ENCODE measurements at places on chromosomes 2 and 18.
A peak's percentile ranks its signal among the peaks of the same experiment; 100 is the strongest.

DNA sequence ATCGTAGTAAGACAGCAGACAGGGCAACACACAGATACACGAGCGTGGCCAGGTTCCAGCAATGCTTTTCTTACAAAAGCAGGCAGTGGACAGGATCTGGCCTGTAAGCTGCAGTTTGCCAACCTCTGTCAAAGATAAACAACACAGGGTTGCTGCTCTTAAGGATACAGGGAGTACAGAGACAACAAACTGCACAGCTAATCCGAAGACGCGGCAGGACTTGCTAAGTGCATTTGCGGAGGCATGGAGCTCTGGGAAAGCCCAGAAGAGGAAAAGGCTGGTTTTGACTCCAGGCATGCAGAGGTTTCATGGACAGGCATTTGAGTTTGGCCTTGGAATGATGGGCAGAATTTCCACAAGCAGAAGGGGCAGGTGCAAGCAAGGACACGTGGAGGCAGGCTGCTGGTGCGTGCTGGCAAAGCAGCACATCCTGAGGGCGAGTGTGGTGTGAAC, 24.4 kb downstream of the SERTAD2 start:
- no peak for DNase-seq

GRCh38 chr18:72555101-72555500, 11.0 kb upstream of the CBLN2 start:
- DNase-seq = no peak

DNA sequence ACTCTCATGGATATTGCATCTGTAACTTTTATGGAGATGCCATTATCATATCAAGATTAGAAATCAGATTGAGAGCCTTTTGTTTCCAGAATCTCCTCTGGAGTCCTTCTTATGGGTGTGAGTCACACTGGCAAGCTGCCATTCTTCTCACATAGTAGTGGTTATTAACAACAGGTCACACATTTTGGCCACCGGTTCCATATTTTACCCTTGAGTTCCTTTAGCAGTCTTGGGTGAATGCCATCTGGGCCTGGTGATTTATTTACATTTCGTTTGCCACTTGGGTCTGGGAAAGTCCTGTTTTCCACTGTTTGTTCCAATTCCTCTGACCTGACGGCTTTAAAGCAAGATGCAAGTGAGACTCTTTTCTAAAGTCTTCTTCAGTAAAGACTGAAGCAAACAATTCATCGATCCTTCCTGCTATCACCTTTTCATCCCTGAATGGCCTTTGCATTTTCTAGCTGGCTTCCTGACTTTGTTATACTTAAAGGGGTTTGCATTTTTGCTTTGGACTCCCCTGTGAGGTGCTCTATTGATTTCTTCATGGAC, 80.5 kb upstream of the CAVIN2 start:
- no peak for DNase-seq

DNA sequence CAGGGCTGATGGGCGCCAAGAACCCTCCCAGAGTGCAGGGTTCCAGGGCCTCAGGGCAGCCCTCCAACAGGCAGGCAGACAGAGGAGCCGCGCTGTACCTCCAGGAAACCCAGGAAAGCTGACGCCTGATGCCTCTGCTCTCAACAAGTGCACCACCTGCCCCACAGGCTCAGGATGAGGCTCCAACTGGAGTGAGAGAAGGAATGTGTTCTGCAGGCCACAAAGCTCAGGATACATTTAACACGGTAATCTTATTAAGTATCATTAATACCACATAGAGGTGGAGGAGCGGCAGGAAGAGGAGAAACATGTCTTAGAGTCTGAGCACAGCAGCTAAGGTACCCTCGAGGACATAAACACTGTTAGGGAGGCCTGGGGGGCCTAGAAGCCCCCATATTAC, 155.9 kb upstream of the CAPN13 start:
- DNase-seq = no peak

DNA sequence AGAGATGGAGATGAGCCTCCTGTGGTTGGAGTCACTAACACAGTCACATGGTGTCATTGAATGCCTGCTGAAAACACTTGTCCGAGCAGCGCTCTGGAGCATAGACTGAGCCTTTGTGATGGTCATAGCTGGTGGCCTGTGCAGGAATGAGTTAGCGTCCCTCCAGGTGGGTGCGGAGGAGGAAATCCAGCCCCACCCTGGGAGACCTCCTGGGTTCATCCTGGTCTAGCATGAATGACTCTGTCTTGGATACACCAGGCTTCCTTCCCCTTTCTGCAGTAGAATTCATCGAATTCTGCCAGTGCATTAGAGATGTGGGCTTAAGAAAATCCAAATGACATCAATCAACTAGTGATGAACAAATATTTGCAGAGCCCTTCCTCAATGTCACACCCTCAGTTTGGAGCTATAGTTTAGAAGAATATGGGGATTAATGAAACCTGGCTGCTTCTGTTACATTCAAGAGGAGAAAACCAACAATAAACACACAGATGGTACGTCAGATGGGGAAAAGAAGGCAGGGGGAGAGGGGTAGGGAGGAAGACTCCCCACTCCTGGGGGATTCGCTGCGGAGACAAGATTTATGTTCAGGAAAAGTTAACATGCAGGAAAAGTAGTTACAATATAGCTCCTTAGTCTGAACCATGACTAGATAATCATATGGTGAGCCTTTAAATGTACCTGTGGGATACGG, 136.7 kb downstream of the DDX1 start:
- DNase-seq = no peak

GRCh38 chr2:102030855-102031527, 39.2 kb downstream of the IL1R2 start:
- DNase-seq = no peak

DNA sequence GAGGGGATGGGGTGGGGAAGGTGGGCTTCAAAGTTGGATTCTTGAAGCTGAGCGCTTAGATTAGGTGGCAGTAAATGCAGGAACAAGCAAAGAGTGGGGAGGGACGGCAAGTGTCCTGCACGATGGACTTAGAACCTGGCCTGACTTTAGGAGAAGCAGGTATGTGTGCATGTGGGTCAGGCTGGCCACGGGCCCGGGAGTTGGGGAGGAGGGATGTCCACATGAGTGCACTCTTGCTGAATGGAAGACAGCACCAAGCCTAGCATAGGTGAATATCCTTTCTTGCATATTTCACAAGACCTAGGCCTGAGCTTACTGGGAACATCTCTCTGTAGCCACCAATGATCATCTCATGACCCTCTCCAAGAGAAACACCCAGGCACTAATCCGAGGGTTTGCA, 96.1 kb downstream of the DDX1 start:
- DNase-seq = no peak

GRCh38 chr2:147327613-147328012, 517.2 kb upstream of the ACVR2A start:
- no peak for DNase-seq

DNA sequence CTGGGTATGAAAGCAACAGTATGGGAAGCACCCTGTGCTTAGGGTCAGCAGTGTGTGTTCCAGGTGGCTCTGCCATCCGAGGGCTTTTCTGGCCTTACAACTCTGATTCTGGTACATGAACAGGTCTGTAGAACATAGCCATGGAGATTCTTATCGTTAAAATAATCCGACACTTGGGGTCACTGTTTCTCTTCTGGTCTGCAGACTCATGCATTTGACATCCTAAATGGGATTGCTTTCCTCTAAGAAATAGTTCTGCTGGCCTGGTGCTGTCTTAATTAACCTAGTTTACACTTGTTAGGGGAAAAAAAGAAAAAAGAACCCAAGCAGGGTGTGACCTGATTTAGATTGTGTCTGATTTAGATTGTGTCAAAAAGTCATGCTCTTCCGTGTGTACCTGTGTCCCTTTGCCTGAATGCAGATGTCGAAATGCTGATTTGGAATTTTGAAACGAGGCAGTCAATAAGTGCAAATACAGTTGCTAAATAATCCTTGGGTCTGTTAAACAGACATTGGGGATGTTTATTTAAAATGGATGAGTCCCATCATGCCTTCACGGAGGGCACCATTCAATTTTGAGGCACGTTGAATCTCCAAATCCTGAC, 59.6 kb downstream of the TRPM8 start:
- DNase-seq = no peak

DNA sequence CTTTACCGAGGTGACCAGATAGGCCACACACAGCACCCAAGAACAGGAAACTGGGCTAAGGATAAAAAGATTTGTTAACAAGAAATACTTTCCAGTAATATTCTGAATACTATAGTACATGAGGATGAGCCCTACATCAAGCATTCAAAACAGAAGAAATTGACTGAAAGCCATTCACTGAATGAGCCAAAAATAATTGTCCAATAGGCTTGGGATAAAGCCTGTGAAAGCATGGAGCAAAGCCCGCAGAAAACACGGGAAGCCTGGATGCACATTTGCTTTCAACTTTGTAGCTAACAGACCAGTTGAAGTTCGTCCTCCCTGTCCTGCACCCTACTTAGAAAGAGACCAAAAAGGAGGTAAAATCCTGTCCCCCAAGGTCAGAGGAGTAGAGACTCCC, 56.3 kb downstream of the DIPK1C start:
- no peak for DNase-seq

- DNase-seq = no peak
Measured at GRCh38 chr2:180962727-180963314, 17.6 kb upstream of the UBE2E3 start.

DNA sequence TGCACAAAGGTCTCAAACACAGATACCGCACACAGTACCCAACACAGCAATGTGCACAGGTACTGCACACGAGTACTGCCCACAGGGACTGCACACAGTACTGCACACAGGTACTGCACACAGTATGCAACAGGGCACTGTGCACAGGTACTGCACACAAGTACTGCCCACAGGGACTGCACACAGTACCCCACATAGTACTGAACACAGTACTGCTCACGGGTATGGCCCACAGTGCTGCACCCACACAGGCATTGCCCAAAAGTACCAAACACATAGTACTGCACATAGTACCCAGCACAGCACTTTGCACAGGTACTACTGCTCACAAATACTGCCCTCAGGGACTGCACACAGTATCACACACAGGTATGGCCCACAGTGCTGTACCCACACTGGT, 73.1 kb downstream of the ZNF236 start:
- DNase-seq = no peak

- DNase-seq = no peak
Measured at GRCh38 chr18:49544362-49544761, 17.5 kb upstream of the LIPG start.

DNA sequence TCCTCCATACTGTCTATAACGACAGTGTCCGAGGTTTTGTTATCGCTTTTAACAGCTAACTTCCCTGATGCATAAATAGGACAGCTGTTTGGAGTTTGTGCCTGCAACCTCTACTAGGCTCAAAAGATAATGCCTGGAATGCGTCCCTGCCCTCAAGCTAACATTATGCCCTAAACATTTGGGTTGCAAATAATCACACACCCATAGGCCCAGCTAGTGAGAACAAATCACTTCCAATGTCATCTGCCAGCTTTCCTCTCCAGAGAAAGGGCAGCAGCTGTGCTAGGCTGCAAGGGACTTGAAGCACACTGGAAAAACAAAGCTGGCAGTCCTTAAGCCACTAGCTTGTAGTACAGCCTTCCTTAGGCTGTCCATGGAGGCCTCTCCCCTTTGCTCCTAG, 201.8 kb upstream of the LYPD1 start:
- no peak for DNase-seq

DNA sequence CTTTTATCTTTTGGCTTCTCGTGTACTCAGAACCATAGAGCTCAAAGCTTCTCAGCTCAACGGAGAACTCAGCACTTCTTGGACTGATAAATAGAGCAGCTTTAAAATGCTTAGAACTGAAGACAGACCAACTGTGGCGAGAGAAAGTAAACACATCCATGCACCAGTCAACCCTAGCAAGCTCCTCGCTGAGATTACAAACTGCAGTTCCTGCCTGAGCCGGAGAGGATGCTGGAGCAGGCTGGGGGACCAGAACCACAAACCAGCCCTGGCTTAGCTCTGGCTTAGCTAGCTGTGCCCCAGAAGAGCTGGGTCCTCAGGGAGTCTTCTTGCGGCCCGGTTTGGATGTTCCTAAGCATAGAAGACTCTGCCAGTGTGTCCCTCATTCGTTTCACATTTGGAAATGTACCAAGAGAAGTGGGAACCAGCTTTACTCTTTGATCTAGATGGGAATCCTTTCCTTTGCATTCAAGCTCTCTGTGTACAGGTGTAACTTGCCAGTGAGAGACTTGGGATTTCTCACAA, 5.6 kb downstream of the PAX8 start:
- DNase-seq = no peak

- DNase-seq = peak; percentile 75
Measured at GRCh38 chr2:134154246-134154645, 99.6 kb upstream of the MGAT5 start.

DNA sequence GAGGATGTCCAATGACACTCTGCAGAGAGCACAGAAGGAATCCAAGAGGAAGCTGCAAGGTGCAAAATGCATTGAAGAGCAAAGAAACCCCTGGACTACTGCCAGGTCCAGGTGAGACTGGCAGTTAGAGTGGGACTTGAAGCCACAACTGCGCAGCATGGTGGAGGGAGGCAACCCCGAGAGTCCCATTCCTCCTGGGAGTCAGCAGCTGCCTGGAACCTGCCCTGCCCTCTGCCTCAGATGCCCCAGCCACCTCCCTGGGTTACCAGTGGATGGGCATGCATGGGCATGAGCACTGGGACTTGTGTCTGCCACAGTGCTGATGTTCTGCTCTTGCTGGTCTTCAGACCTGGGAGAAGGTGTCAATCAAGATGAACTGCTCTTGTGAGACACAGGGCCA, 43.2 kb downstream of the ANKMY1 start:
- no peak for DNase-seq

DNA sequence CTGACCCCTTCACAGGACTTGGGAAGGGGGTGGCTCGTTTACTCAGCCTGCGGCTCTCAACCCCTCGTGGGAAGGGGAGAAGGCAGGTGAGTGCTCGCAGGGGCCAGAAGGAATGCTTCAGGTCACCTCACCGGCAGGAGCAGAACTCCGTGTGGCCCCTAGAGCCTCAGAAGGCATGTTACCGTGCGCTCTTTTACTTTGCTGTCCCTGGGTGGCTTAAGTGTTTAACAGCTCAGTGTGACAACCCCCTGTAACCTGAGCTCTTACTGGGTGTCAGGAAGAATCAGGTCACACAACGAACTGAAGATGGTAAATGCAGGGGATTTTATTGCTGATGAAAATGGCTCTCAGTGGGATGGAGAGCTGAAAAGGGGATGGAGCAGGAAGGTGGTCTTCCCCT, 1235.4 kb downstream of the LRP1B start:
- no peak for DNase-seq

DNA sequence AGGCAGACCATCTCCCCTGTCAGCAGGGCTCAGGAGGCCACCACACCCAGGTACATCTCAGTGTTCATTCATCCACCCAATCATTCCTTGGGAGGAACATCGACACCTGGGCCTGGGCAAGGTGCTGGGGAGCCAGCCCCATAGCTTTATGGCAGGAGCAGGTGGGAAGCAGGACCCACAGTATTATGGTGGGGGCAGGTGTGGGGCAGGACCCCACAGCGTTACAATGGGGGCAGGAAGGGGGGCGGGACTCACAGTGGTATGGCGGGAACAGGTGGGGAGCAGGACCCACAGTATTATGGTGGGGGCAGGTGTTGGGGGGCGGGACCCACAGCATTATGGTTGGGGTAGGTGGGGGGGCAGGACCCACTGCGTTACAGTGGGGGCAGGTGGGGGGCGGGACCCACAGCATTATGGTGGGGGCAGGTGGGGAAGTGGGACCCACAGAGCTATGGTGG, 128.9 kb upstream of the HS6ST1 start:
- peak; percentile 45 for DNase-seq

- peak; percentile 68 for DNase-seq
Measured at GRCh38 chr18:39841482-39842365, 2113.3 kb upstream of the PIK3C3 start.

GRCh38 chr2:159204381-159205144, 81.9 kb downstream of the WDSUB1 start:
- no peak for DNase-seq
